Iris pigment epithelial cell (primary cell): ENCODE measurements at places on chromosomes 2 and 18.

DNA sequence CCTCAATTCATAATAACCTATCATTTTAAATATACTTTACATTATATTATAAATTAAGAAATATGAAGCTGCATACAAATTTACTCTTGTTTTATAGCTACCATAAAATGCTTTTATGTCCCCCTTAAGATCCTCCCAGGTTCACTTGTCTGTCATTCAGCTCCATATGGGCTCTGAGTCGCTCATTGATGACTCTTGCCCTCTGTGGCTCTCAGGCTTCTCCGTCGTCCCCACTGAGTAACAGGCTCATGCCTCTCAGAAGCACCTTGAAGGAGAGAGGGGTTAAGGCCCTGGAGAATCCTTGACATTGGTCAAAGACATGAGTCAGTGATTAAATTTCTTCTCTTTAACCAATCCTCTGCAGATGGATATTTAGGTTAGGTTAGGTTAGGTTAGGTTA is 6.2 kb upstream of the MCM6 start:
- no peak for DNase-seq

GRCh38 chr2:235614900-235615712 is 121.3 kb downstream of the AGAP1 start:
- DNase-seq, result peak; percentile 82

DNA sequence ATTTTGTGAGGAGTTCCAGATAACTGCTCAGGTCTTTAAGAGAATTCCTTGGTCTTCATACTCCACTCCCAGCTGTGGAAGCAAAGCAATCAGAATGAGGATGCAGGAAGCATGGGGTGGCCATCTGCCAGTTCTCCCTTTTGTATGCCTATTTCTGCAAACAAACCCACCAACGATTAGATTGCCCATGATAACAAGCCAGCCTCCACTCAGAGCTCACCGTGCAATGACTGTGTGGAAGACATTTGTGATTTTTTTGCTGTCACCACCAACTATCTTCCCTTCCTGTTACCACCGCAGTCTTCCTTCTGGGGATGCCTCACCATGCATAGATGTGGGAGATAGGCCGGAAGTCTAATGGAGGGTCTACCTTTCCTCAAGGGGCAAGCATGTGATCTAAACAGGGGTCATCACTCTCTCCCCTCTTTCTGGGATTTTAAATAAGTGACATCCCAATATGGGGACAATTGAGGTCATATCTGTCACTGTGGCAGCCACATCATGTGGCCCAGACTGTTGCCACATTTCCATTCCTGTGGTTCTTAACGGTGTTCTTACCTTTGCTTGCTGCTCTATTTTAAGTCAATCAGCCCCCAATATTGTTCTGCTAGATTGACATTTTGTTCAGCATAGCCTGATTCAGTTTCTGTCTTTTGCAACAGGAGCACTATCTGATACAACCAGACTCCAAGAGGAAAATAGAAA is 4.4 kb downstream of the AFF3 start:
- DNase-seq, result no peak

GRCh38 chr2:233280114-233280693 is 27.4 kb upstream of the SAG start:
- DNase-seq, result peak; percentile 15

GRCh38 chr2:159922563-159922962 is 124.6 kb upstream of the CD302 start:
- peak; percentile 35 for DNase-seq

DNA sequence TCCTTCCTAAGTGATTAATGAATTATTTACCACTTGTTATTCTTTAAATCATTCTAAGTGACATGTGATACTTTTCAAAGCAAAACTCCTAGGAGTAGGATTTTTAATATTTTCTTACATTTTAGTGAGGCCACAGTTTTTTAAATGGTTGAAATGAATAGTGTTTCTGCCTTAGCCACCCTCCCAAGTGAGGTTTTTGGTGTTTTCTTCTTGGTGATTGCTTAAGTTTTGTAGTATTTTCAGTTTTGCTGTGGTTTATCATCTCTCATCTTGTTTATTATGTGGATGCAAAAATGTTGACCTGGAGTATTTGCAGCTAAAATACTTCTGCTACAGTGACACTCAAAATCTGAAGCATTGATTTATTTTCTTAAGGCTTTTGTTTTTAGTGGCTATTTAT is 9.8 kb downstream of the AFTPH start:
- DNase-seq, result no peak

DNA sequence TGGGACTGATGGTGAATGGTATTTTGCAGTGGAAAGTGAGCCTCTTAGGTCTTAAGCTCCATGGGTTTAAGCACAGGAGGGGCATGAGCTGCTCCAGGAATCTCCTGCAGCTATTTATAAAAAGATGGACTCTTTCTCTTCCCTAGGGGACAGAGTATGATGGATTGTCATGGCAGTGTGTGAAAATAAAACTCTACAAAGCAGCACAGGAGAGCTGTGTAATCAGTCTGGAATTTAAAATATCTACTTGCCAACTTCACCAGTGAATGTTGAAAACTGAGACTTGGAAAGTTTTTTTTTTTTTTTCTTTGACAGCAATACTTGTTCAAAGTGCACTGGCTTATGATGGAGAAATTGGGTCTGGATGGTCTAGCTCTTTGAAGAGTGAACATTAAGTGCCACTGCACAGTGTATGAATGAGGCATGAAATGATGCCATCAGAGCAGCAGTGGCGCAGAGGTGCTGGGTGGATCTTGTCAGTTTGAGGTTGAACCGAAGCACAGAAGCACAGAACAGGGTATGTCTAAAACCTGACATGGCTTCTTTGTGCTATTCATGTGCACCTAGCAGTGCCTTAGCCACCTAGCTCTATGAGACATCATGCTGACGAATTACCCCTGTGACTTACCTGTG is 245.4 kb downstream of the PTPRM start:
- DNase-seq, result peak; percentile 80
